ENCODE measurements at places on chromosomes 13 and 19.

DNA sequence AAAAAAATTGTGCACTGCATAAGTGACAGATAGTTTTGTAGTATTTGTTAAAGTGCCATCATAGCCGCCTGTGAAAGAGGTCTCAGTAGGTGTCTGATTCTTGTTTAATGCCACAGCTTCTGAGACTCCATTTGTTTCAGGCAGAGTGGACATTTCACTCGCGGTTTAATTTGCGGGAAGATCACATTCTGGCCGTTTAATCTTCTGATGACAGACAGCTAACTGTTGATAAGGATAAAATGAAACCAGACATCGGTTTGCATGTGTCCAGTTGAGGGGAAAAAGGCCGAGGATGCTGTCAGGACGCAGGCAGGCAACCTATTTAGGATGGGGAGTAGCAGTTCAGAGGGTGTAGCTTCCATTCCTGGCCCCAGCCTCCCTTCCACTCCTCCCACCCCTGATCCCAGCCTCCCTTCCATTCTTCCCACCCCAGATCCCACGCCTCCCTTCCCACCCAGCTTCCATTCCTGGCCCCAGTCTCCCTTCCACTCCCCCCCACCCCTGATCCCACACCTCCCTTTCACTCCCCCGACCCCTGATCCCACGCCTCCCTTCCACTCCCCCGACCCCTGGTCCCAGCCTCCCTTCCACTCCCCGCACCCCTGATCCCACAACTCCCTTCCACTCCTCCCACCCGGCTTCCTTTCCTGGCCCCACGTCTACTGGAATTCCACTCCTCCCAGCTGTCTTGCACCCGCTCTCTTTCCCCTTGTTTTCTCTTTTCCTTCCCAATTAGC, 23.8 kb downstream of the ATP11A start:
- DNase-seq, result no peak
- no peaks in the 10 kb centered on the region for H3K36me3 ChIP-seq
- no peak overlapping the region for H3K4me3 ChIP-seq
- H3K4me1 ChIP-seq, result peaks cover 47% of the 10 kb centered on the region

- H3K27me3 ChIP-seq, result no peaks in the 10 kb centered on the region
- no peaks in the 10 kb centered on the region for H3K36me3 ChIP-seq
Observed at GRCh38 chr13:106159295-106160195, 375.9 kb downstream of the EFNB2 start.

- H3K27ac ChIP-seq, result no peak overlapping the region
- peaks cover 41% of the 10 kb centered on the region for H3K4me1 ChIP-seq
- H3K36me3 ChIP-seq, result no peaks in the 10 kb centered on the region
- DNase-seq, result peak; percentile 42
- no peaks in the 10 kb centered on the region for H3K27me3 ChIP-seq
- peak overlapping the region; percentile 97 for H3K4me3 ChIP-seq
Observed at GRCh38 chr13:102597029-102597961, 509 bp downstream of the TPP2 start.

- H3K36me3 ChIP-seq, result no peaks in the 10 kb centered on the region
- H3K4me3 ChIP-seq, result no peak overlapping the region
- H3K4me1 ChIP-seq, result no peaks in the 10 kb centered on the region
- no peak for DNase-seq
- H3K27ac ChIP-seq, result no peak overlapping the region
- H3K27me3 ChIP-seq, result no peaks in the 10 kb centered on the region
Observed at GRCh38 chr13:111395511-111396393, 75.3 kb downstream of the TEX29 start.

GRCh38 chr19:2046046-2046907, 4.8 kb downstream of the MKNK2 start:
- no peak overlapping the region for H3K27ac ChIP-seq
- no peaks in the 10 kb centered on the region for H3K36me3 ChIP-seq
- peak; percentile 3 for DNase-seq
- H3K27me3 ChIP-seq, result no peaks in the 10 kb centered on the region

DNA sequence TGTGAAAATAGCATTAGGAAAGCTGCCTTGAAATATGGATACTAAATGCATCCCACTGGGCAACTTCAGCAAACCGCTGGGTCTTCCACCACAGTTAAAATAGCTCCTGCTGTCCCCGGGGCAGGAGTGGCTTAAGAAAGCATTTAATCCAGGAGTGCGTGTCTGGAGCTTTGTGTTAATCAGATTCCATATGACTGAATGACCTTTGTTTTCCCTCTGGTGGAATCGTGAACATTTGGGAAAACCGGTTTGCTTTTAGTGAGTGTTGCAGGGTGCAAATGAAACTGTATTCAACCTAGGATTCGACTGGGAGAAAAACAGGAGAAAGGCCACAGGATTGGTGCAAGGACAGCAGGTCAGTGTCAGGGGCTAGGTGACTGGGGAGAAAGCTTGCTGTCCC, 237.6 kb upstream of the MAB21L1 start:
- H3K27ac ChIP-seq, result no peak overlapping the region
- H3K4me1 ChIP-seq, result peaks cover 6% of the 10 kb centered on the region
- peak; percentile 52 for DNase-seq
- H3K36me3 ChIP-seq, result no peaks in the 10 kb centered on the region

GRCh38 chr13:111919849-111920248, 147.1 kb upstream of the SOX1 start:
- no peak for DNase-seq
- no peaks in the 10 kb centered on the region for H3K27me3 ChIP-seq
- H3K4me3 ChIP-seq, result no peak overlapping the region
- H3K4me1 ChIP-seq, result no peaks in the 10 kb centered on the region

- H3K36me3 ChIP-seq, result no peaks in the 10 kb centered on the region
- no peak for DNase-seq
- no peak overlapping the region for H3K4me3 ChIP-seq
- no peak overlapping the region for H3K27ac ChIP-seq
Observed at GRCh38 chr19:29445246-29445645, 80.5 kb upstream of the VSTM2B start.

DNA sequence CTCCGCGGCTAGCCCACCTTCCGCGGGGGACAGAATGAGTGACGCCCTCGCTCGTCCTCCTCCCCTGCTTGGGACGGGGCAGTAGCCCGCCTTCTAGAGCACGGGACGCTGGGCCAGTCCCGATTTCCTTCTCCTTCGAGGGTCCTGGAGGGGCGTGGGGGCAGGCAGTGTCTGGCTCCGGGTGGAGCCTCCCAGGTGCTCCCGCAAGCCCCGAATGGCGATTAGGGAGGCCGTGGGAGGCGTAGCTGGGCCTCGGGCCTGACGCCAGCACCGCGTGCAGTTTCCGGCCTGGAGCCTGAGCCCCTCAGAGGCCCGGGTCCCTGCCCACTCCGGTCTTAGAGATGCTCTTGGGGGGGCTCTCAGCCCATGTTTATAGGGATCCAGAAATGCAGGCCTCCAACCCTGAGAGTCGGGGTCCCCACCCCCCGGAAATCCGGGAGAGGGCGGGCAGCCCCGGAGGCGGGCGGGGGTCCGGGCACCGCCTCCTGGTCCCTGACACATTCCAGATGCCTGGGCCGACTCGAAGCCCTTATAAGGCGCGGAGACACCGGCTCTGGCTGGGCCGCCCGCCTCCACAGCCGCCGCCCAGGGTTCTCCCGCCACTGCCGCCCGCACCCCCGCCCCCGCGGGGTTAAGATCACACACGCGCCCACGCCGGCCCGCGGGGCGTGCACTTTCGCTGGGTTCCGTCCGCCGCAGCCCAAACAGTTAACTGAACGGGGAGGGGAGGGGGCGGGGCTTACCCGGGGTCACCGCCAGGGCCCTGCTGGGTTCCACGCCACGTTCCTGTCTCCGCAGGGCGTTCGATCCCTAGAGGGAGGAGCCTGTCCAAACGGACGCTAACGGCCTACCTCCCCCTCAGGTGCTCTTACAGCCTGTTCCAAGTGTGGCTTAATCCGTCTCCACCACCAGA, 1.5 kb downstream of the MYADM start:
- peak overlapping the region; percentile 73 for H3K27ac ChIP-seq
- peak; percentile 92 for DNase-seq
- H3K36me3 ChIP-seq, result no peaks in the 10 kb centered on the region

DNA sequence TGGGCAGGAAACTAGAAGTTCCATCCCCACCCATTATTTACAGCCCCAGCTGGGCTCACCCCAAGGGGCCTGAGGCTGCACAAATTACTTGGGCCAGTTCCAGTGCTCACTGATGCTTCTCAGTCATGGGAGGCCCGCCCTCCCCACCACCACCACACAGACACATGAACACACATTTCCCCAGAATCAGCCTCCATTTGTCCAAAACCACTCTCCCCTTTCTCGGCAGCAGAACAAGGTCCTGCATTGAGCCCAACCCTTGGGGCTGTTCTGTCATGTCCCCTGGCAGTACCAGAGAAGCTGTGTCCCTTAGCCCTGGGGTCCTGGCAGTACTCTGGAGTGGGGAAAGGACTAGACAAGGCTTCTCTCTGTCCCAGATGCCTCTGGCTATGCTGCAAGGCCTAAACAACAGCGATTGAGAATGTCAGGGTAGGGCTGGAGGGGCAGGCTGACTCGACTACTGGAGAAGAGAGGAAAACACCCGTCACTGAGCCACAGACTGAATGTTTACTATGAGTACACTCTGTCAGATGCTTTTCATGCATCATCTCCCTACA, 21.8 kb downstream of the SAMD4B start:
- H3K4me1 ChIP-seq, result no peaks in the 10 kb centered on the region
- peaks cover 4% of the 10 kb centered on the region for H3K36me3 ChIP-seq
- DNase-seq, result no peak
- no peak overlapping the region for H3K4me3 ChIP-seq

DNA sequence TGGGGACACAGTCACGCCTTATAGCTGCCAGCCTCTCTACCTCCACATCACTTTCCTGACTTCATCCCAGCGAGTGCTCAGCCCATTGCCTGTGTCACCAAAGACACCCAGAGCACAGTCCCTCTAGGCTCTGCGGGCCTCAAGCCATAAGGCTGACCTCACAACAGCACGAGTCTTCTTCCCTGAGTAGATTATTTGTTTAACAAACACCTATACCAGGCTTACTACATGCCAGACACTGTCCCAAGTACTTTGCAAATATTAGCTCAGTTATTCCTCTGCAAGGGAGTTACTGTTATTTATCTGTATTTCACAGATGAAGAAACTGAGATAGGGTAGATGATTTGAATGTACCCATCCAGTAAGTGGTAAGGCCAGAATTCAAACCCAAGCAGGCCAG, 504.3 kb downstream of the COG6 start:
- H3K27ac ChIP-seq, result no peak overlapping the region
- no peak for DNase-seq
- no peaks in the 10 kb centered on the region for H3K27me3 ChIP-seq
- no peak overlapping the region for H3K4me3 ChIP-seq
- H3K36me3 ChIP-seq, result no peaks in the 10 kb centered on the region

- peaks cover 51% of the 10 kb centered on the region for H3K27me3 ChIP-seq
- H3K4me1 ChIP-seq, result peaks cover 27% of the 10 kb centered on the region
- H3K36me3 ChIP-seq, result no peaks in the 10 kb centered on the region
Observed at GRCh38 chr19:18594096-18594823, 5.7 kb downstream of the REX1BD start.

DNA sequence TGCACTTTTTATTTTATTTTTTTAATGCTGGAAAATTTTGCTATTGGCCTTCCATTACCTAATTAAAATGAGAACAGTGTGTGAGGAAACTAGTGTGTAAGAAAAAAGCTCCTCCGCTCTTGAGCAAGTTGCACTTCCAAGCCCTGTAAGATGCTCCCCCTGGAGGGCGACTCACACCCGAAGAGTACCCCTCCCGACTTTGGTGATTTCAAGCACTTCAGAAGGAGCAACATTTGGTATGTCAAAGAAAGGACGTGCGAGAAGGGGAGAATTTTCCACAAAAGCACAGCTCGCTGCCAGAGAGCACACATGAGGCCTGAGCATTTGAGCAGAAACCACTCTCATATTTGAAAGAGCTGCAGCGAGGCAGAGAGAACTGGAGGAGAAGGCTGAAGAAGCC, 504.4 kb downstream of the FGF9 start:
- no peaks in the 10 kb centered on the region for H3K36me3 ChIP-seq
- no peak overlapping the region for H3K4me3 ChIP-seq
- H3K4me1 ChIP-seq, result no peaks in the 10 kb centered on the region
- no peaks in the 10 kb centered on the region for H3K27me3 ChIP-seq
- DNase-seq, result no peak

DNA sequence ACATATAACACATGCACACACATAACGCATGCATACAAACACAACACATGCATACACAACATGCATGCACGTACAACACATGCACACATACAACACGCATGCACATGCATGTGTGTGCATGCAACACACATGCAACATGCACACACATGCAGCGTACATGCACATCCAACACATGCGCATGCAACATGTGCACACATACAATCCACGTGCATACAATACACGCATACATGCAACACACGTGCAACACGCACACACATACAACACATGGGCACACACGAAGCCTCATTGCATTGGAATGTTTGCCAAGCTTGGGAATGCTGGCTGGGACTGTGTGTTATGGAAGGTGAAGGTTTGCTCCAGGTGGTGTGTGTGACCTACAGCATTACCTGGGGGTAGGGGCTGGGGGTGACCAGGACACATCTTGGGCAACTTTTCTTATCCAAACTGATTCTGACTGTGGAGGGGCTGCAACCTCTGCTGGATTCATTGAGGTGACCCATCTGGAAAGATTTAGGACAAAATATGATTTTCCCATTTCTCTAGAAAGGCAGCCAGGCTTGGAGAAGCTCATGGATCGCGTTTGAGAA, 58.9 kb downstream of the SPACA7 start:
- no peaks in the 10 kb centered on the region for H3K36me3 ChIP-seq
- DNase-seq, result no peak
- no peaks in the 10 kb centered on the region for H3K4me1 ChIP-seq
- no peaks in the 10 kb centered on the region for H3K27me3 ChIP-seq
- H3K4me3 ChIP-seq, result no peak overlapping the region

- H3K36me3 ChIP-seq, result no peaks in the 10 kb centered on the region
- DNase-seq, result no peak
- no peak overlapping the region for H3K4me3 ChIP-seq
- H3K27ac ChIP-seq, result no peak overlapping the region
Observed at GRCh38 chr13:23146006-23146405, 34.8 kb upstream of the SGCG start.

- H3K27ac ChIP-seq, result no peak overlapping the region
- no peak for DNase-seq
- no peaks in the 10 kb centered on the region for H3K36me3 ChIP-seq
- no peaks in the 10 kb centered on the region for H3K27me3 ChIP-seq
Observed at GRCh38 chr13:110985541-110985940, 70.7 kb upstream of the ANKRD10 start.

DNA sequence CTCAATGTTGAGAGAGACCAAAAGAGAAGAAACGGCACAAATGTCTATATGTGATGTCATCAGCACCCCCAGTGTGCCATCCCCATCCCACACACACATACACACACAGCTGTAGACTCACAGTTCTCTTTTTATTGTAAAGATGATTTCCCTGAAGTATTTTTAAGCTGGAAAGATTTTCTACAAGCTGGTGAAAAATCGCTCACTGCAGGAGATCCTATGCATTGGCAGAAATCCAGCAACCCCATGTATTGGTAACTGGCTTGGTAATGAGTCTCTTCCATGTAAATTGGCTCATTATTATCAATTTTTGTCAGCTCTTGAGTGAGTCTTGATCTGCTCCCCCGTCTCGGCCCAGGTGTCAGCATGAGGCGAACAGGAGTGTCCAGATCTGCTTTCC, 107.1 kb upstream of the UQCRFS1 start:
- no peaks in the 10 kb centered on the region for H3K27me3 ChIP-seq
- DNase-seq, result no peak
- no peaks in the 10 kb centered on the region for H3K36me3 ChIP-seq
- peaks cover 14% of the 10 kb centered on the region for H3K4me1 ChIP-seq
- no peak overlapping the region for H3K4me3 ChIP-seq

GRCh38 chr13:111247552-111247951, 72.9 kb upstream of the TEX29 start:
- H3K27me3 ChIP-seq, result no peaks in the 10 kb centered on the region
- no peak for DNase-seq
- H3K36me3 ChIP-seq, result peaks cover 9% of the 10 kb centered on the region
- H3K27ac ChIP-seq, result no peak overlapping the region
- peaks cover 6% of the 10 kb centered on the region for H3K4me1 ChIP-seq

GRCh38 chr19:39937094-39937720, 2.8 kb upstream of the FCGBP start:
- no peak for DNase-seq
- no peak overlapping the region for H3K27ac ChIP-seq
- H3K27me3 ChIP-seq, result no peaks in the 10 kb centered on the region
- no peaks in the 10 kb centered on the region for H3K36me3 ChIP-seq
- no peak overlapping the region for H3K4me3 ChIP-seq

Measured in neural progenitor cell (in vitro differentiated cells).